ENCODE measurements at places on chromosomes 12 and 14.

- no peak for DNase-seq
Measured at GRCh38 chr14:47949006-47949405, 273.6 kb upstream of the MDGA2 start.

DNA sequence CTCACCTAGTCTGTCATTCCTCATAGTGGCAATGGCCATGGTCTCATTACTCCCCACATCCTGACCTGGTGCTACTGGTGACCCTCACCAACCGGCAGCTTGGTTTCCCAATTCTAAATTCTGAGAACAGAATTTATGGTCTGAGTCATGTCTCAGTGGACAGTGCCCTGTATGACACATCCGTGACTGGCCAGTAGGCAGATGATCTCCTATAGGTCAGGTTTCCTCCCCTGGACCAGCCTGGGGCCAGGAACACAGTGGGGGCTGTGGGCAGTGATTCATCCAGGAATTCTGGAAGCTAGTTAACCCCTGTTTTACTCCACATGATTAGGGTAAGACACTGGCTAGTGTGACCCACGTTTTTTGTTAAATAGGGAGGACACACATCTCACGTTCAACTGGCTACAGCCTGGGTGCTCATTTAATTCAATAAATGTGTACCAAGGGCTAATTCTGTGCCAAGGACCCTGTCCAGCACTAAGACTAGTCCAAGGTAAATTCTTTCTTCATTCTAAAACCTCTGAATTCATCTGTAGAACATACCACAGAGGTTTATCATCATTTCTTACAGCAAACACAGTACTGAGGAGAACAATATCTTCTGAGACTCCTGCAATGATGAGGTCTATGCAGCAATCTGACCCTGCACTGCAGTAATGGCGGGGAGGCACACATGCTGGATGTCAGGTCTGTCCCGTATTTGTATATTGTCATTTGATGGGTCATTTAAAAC, 249.6 kb upstream of the TBX3 start:
- DNase-seq, result no peak

DNA sequence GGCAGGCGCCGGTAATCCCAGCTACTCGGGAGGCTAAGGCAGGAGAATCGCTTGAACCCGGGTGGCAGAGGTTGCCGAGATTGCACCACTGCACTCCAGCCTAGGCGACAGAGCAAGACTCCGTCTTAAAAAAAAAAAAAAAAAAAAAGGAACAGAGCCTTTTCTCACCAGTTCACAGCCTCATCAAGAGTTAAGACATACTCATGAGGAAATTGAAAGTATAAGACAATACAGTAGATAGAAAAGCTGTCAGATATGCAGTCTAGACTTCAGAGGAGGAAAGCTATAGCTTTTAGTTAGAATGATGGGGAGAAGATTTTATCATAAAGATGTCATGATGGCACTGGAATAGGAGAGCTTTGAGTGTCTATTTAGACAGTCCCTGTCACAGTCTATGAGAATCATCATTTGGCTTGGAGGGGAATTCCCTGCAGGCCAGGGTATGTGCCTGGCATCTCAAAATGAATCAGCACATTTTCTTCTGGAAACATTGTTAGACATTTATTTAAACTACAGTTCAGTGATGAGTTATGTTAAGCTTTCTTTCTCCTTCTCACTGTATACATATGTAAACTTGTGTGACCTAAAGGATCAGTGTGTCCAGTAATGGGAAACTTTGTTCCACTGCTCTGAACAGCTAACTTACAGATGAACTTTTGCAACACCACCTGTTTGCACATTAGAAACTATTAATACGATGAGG, 2.9 kb upstream of the RAB35 start:
- no peak for DNase-seq

DNA sequence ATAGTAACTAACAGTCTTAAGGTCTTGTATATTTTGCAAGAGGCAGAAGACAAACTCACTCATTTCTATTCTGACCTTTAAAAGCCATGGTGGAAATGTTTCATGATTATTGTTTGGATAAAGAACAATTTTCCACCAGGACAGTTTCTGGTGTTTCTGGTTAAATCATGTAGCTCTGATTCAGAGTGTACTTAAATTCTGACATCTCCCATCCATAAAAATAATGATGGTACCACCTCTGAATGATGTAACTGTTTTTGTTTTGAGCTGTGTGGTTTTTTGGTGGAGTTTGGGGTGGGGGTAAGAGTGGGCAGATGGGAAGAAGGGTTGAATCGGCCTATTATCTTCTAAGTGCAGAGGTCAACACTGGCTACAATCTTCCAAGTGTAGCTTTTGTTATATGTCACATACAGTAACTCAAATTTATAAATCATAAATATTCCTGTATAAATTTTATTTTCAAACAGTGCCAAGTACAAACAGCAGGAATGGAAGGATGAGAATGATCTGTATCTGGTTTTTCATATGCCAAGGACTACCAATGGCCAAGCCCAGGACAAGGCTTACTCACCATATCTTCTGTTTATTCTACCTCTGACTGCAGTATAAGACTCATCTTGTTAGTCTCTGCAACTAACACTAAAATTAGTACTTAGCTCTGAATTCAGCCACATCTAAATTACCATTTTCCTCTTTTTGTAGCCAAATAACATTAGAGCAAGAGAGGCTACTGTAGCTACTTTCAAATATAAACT, 108.7 kb downstream of the BCAT1 start:
- DNase-seq, result no peak

GRCh38 chr14:96245710-96246538, 10.1 kb upstream of the BDKRB1 start:
- DNase-seq, result no peak

DNA sequence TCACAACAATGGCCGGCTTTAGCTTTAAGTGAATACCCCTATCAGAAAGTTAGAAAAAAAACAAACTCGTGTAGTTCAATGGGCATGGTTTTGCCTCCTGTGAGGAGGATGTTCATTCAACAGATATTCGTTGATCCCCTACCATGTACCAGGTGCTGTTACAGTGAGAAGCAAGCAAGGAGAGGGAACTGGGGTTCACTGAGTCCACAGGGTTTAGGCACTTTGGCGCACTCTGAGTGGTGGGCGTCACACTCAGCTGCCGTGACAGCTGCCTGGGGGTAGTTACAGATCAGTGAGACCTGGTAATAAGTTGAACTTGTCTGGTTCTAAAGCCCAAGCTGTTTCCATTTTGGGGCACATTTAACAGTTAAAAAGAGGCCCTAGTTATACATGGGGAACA, 74.2 kb downstream of the PAPOLA start:
- no peak for DNase-seq

DNA sequence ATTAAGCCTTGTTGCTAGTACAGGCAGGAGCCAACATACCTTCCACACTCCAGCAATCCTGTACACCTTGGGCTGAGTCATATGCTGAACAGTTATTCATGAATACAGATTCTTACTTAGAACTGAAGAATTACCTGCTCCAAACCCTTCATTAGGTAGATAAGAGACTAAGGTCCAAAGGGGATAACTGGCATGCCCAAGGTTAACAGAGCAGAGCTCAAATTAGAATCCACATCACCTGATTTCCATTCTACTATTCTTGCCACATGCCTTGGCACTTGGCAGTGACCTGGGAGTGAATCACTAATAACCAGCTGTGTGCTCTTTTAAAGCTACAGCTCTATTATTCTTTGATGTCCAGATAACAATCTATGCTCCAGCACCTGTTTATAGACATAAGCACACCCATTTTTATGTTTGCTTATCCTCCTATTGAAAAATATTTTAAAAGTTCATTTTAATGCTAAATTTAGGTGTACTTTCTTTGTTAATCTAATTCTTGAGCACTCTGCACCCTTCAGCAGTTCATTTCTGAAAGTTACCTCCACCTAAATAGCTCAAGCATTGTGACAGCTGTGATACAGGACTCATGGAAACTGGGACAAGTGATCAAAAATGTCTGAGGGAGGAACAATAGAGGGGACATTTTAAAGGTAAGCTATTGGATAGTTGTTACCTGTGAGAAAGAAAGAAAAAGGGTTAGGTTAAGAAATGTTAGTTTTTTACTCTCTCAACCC, 19.4 kb downstream of the LPCAT3 start:
- no peak for DNase-seq

DNA sequence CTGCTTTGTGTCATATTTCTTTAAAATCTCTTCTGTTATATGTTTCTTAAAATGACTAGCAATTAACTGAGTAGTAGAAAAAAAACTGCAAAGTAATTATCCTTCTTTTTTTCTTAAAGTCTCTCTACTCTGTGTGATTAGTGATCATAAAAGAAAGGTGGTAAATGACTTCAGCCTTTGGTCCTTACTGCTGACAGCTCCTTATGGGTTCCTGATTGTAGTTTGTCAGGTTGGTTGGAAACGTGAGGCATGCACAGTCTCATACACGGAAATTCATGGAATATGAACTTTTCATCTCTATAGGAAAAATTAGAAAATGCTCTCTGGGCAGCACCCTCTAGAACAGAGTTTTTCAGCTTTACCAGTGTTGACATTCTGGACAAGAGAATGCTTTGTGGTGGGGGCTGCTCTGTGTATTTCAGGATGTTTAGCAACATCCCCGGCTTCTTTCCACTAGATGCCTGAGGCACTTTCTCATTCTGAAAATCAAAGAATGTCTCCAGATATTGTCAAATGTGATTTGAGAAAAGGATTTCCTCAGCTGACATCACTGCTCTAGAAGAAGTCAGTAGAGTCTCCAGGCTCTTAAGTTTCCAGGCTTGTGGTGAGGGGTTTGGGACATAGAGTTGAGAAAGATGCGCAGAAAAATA, 121.0 kb downstream of the PIK3C2G start:
- no peak for DNase-seq

DNA sequence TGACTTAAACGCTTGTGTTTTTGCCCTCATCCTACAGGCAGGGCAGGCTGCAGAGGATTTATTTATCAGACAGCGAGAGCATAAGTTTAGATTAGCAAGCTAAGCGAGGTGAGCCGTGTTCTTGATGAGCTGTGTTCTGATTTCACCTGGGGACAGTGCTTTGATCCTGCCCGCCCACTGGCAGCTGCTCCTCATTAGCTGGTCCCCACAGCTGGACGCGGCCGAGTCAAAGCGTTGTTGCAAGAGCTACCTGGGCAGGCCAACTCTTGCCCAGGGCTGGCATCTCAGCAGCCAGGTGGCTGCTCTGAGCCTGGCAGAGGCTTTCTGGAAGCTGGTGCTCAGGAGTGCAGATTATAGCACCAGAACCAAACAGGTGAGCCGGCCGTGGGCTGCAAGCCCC, 46.8 kb upstream of the BEGAIN start:
- no peak for DNase-seq

GRCh38 chr14:45070215-45070614, 13.7 kb upstream of the PRPF39 start:
- no peak for DNase-seq

- no peak for DNase-seq
Measured at GRCh38 chr12:60863421-60863820, 1267.6 kb downstream of the SLC16A7 start.

DNA sequence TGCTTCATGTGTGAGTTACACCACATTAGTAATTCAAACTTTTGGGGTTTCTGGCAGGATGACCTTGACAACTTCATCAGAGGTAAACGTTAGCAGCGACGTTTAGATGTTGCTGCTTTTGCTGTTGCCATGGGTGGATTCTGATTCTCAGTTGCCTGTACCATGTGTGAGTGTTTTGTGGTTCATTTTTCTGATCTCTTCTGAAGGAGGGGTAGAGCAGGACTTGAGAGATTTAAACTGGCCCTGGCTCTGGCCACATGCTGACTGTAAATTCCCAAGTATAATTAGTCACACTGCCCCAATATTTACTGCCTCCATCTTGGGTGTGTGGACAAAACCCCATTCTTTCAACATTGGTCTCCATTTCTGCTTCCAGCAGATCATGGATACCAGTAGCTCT, 110.4 kb downstream of the ETV6 start:
- DNase-seq, result no peak

- no peak for DNase-seq
Measured at GRCh38 chr14:37196604-37197420, 925 bp upstream of the MIPOL1 start.

- DNase-seq, result no peak
Measured at GRCh38 chr12:12811343-12811742, 1.8 kb upstream of the DDX47 start.

GRCh38 chr12:94186278-94187241, 38.2 kb downstream of the PLXNC1 start:
- no peak for DNase-seq

DNA sequence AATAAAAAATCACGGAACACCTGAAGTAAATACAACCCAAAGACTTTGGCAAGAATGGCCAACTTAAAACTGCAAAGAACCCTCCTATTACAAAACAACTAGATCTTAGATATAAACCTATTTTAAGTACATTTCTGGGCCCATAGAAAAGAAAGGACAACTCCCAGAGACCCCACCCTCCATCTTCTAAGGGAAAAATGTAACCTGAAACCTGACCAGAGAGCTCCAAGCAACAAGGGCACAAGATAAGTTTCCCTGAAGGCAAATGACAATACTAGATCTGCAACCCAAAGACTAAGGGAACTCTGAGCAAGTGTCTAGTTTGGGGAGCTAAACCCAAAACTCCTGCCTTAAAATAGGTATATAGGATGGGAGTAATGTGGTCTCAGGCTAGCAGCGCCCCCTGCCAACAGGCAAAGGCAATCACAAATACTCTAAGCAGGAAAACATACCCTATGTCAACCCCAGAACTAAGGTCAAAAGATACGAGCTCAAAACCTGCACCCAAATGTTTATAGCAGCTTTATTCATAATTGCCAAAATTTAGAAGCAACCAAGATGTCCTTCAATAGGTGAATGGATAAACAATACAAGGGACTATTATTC, 218.9 kb downstream of the ITPR2 start:
- DNase-seq, result no peak

- DNase-seq, result no peak
Measured at GRCh38 chr14:67442139-67442906, 30.4 kb upstream of the PLEK2 start.

DNA sequence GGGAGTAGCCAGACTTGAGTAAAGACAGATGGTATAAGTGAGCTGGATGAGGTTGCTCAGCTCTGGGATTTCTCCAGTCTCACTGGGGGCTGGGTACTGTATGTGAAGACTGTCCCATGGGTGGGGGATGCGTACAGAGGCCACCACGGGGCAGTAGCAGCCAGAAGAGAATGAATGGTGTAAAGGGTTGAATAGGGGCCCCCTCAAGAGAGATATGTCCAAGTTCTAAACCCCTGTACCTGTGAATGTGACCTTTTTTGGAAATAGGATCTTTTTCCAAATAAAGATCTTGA, 21.8 kb upstream of the BCDIN3D start:
- no peak for DNase-seq

GRCh38 chr12:84842406-84843013, 70.1 kb downstream of the SLC6A15 start:
- no peak for DNase-seq

DNA sequence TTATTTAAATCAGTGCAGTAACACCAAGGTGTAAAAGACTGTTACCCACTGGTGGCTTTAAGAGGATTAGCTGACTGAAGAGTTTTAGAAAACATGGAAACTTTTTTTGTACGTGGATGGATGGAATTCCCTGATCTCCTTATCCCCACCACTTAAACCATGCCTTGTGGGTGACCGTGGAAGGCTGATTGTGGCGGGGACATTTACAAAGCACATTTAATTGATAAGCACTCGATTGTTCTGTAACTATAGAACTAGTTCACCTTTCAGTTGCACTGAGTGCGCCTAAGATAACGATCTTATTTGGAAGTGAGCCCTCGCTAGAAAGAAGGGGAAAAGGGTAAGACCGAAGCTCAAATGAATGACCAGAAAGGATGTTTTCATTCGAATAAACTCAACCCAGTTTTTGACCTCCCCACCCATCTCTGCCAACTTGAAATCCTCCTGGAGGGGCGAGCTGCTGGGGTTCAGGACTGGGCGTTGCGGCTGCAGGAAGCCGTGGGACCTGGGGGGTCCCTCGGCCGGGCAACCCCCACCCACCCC, 688 bp upstream of the RASSF3 start:
- DNase-seq, result no peak

- no peak for DNase-seq
Measured at GRCh38 chr12:115049614-115050013, 365.6 kb upstream of the TBX3 start.
